ENCODE measurements at places on chromosomes 3 and 15. TPM values are rescaled to one million over a fixed set of nuclear protein-coding genes. Genes with fewer than 3 reads are reported as not detected.

GRCh38 chr15:48510976-48511375 is 134.5 kb downstream of the FBN1 start:
- DNase-seq: no peak

GRCh38 chr15:25987638-25988037 is 124.5 kb upstream of the ATP10A start:
- DNase-seq: no peak

DUOX2 gene
- 0.23 TPM for total RNA-seq

THPO gene
- not detected for total RNA-seq

ARRDC4 gene
- total RNA-seq: 0.18 TPM

CADM2 gene
- not detected for total RNA-seq

Measured in activated CD4-positive, alpha-beta memory T cell treated with anti-CD3 and anti-CD28 coated beads, Interleukin-2, amount 10 ng/mL, durations not matched to agents 7 days and 5 days (primary cell).